ENCODE measurements at places on chromosomes 16 and 17.

DNA sequence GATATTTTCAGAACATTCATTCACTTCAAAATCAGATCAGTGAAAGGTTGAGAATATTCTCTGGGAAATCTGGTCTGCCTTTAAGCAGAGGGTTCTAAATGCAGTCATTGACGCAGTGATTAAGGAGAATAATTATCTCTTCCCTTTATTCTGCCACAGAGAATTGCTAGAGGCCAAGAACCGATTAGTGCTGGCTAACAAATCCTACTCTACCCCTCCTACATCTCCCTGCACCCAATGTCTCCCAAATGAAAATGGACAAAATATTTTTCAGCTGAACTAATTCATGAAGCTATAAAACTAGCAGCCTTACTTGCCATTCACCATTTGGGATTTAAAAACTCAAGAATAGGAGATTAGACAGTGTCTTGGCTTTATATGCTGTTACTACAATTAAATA, 185.5 kb upstream of the SOX9 start:
- DNase-seq = no peak

GRCh38 chr17:48348352-48348751, 81.7 kb downstream of the SKAP1 start:
- DNase-seq = no peak

DNA sequence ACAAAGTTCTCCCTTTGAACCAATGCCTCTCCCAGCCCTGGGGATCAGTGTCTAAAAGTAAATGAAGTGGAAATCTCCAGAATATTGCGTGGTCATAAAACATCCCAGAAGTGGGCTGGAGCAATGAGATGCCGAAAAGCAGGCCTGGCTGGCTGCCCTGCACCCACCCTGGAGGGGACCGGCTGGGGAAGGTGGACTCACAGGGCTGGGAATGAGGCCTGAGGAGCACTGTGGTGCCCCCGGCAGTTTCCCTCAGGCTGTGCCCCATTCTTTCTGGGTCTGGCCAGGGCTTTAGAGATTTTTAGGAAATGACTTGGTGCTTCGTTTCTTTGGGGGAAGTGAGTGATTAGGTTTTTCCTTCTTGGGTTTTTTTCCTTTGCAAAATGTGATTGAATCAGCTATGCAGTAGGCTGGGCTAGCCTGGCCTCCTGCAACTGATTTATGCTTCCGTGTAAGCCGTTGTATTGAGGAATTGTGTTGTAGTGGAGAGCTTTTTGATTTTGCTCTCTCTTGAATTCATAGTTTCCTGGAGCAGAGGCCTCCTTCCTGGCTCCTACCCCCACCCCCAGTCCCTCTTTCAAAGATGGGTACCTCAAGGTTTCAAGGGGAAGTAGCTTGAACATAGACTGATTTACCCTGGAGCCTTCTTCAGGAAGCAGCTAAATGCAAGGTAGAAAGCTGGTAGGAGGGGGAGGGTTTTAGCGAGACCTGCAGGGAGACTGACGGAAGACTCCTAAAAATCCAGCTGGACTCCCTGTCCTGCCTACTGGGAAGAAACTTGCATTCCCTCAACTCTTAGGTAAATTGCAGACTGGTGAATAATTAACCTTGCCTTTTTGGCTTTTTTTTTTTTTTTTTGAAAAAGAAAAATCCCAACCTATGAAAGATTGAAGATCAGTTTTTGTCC, 170.2 kb downstream of the RAB11FIP4 start:
- DNase-seq = no peak

DNA sequence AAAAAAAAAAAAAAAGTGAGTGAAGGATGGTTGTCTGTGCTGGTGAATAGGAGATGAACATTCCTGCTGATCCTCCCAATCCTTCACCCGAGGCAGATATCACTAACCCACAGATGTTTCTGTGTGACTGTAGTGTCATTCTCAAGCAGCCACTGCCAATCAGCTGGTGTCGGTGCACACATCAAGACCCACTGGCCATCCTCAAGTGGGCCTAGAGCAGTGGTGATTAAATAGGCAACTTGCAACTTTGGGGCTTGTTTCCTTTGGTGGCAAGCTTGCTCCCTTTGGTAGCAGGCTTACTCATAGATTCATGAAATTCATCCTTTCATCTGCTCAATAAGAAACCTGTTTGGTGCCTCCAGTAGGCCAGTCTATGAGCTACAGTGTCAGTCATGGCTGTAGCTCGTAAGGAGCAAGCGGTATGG, 51.1 kb upstream of the LGALS9 start:
- no peak for DNase-seq

DNA sequence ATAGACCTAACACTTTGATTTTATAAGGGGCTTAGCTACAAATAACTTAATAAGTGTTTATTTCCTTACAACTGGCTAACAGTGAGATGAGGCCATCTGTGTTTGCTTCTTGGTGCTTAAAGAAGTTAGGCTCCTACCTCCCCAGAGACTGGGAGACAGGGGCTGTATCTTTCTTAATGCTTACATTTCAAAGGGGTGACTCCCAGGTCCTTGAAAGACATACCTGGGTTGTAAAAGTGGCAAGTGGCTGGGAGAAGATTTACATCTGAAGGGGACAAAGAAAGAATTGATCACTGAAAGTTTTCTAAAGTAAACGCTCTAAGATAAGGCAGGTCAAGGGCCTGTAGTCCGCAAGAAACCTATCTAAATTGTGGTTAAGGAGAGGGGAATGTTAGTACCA, 196.8 kb downstream of the CNTNAP4 start:
- DNase-seq = no peak

DNA sequence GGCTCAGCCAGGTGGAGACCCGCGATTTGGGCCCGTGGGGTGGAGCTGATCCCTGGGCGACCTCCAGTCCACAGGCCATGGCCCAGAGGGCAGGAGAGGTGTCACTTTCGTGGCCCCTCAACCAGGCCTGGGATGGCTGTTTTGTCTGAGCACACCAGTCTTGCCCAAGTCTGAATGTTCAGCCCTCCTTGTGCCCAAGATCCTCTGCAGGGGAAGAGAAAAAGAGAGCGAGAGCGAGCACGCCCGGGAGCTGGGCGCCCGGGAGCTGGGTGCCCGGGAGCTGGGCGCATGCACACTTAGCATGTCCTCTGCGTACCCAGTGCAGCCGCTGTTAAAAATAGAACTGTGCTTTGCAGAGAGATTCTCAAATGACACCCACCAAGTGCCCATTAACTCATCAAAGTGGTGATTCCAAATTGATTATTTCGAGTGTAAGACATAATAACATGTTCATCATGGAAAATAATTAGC, 403.3 kb upstream of the TNRC6C start:
- DNase-seq = no peak

DNA sequence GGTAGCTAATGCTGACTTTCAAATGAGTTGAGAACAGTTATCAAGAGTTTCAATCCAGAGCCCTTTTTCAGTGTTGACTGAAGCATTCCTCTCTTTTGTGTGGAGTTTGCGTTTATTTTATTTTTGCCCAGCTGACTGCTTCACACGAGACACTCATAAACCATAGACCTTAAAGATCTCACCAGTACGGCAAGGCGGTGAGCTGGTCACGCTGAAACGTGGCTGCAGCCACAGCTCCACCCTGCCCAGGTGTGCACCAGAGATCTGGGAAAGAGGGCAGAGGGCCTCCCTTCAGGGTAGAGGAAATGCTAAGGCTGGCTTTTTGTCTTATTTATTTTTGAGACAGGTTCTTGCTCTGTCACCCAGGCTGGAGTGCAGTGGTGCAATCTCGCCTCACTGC, 112.2 kb downstream of the AATF start:
- no peak for DNase-seq

Data from left cardiac atrium (tissue), 4 donors.